ENCODE measurements at places on chromosomes 6 and 20.

DNA sequence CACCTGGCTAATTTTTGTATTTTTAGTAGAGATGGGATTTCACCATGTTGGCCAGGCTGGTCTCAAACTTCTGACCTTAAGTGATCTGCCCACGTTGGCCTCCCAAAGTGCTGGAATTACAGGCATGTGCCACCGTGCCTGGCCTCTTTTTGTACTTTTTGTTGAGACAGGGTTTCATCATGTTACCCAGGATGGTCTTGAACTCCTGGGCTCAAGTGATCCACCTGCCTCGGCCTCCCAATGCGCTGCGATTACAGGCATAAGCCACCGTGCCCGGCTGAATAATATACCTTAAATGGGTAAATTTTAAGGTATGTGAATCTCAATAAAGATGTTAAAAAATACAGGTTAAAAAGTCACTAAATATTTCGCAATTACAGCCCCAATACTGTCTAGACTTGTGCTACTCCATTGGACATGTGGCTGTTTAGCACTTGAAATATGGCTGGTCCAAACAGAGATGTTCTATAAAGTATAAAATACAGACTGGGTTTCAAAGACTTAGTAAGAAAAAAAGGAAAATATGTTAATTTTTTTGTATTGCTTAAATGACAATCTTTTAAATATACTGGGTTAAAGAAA is 42.1 kb downstream of the PPP1R3G start:
- DNase-seq: no peak

DNA sequence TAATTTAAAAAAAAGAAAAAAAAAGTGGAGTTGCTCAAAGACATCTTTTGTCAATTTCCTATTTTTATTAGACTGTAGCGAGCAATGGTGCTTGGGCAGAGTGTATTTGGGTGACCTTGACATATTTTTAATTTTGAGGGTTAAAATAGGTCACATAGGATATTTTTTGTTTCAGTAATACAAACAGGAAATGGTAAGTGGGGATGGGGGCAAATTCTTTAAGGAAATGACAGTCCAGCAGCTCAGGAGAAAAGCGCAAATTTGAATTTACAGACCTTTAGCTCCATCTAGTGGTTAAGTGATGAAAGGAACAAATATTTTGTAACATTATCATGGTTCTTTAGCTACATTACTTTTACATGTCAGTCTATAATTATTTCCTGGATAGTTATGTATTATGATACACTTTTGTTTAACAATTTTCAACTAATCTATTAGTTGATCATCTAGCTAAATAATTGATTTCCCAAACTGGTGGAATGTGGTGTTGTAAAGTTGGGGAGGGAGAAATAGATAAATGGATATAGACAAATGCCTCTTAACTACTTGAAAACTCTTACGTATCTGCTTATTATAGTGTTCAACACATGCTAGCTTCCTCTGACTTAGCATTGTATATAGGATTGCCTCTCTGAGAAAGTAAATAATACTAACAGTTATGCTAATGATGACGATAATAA is 10.0 kb downstream of the CITED2 start:
- DNase-seq: no peak

GRCh38 chr6:6659600-6660327 is 71.2 kb downstream of the LY86 start:
- DNase-seq: no peak

- no peak for DNase-seq
Observed at GRCh38 chr20:1378735-1379125, 14.1 kb downstream of the FKBP1A start.

DNA sequence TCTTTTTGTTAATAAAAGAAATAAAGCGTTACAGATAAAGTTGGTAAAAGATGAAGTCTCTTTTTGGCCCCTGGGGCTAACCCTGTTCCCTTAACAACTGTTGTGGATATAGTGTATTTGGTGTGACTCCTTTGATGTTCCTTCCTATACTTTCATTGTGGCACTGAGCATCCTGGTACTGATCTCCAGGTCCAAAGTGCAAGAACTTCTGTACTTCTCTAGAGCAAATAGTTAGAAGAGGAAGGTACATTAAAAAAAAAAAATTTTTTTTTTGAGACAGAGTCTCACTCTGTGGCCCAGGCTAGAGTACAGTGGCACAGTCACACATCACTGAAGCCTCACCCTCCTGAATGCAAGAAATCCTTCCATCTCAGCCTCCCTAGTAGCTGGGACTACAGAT is 6.2 kb downstream of the POFUT1 start:
- DNase-seq: no peak

DNA sequence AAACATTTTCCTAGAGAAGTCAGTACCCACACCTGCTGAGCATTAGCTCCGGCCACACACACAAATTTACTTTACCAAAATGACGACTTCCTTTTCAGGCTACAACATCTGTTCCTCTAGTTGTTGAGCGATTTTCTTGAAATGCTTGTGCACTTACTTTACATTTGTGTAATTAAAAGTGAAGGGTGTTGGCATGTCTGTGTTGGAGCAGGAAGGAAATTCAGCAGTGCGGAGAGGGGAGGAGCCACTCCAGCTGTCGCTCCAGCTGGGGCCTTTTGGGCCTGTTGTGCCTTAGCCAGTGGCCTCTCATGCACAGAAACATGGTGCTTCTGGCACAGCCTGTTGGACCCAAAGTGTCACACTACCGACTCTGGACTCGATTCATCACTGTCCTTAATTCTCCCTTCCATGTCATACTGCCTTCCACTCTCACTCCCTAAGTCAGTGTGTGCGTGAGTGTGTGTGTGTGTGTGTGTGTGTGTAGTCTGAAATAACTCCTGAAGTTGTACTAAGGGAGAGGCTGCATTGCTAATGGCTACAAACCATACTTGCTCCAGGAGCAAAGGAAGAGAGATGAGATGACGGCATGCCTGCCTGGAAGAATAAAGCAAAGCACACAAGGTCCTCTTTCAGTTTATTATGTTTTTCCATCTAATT is 191.8 kb upstream of the ARG1 start:
- DNase-seq: no peak

DNA sequence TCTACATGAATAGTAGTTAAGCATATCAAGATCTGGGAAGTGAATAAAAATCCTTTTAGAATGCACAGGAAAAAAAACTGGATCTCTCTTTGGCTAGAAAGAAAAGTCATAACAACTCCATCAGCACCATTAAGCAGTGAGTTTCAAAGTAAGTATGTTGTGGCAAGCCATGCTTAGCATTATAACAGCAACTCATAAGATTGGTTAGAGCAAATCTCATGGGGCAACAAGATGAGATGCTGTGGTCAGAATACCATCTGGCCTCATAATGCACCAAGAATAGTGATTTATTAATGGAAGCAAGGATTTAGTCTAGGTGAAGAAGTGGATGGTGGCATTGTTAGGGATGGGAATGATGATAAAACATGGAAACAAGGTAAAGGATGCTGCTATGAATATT is 159.4 kb downstream of the PHF3 start:
- DNase-seq: no peak

DNA sequence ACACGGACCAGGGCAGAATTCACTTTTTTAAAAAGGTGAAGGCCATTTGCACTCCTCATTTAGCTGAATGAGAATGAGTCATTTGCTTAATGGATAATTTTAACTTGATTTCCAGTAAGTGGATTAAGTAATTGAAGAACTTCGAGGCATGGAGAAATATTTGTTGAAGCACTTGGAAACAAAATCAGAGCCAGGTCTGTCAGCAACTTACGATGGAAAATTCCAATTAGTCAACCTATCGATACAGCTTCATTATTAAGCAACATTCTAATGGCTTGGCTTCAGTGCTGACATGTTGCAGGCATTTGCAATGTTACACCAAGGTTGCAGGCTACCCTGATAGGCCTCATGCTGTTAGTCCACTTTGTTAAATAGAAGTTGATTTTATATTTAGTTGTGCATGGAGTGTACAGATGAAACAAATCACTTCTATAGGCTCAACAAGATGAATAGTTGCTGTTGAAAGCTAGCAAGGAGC is 423.5 kb upstream of the SLC35B3 start:
- no peak for DNase-seq

- no peak for DNase-seq
Observed at GRCh38 chr6:130076512-130076911, 58.1 kb downstream of the L3MBTL3 start.

DNA sequence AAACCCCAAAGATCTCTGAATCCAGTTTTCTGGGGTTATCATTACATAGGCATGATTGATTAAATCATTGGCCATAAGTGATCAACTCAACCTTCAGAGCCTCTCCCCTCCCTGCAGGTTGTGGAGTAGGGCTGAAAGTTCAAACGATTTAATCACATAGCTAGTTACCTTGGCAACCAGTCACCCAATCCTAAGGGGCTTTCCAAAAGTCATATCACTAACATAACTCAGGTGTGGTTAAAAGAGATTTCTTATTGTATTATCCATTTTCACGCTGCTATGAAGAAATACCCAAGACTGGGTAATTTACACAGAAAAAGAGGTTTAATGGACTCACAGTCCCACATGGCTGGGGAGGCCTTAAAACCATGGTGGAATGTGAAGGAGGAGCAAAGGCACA is 935.1 kb upstream of the SLC35B3 start:
- no peak for DNase-seq

DNA sequence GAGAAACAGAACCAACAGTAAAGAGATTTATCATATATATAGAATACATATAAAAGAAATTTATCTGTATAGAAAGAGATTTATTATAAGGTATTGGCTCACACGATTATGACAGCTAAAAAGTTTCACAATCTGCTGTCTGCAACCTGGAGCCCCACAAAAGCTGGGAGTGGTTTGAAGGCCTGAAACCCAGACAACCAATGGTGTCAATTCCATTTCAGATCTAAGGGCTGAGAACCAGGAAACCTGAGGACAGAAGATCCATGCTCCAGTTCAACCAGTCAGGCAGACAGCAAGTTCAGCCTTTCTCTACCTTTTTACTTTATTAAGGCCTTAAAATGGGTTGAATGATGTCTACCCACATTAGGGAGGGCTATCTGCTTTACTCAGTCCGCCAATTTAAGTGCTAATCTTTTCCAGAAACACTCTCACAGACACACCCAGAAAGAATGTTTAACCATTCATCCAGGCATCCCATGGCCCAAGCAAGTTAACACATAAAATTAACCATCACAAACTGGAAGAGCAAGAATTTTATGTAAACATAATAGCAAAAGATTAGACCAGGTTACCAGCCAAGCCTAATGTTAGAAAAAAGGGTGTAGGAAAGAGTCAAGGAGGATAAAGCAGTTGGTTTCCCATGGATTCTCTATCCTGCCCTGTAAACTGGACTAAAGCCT is 170.9 kb downstream of the FUT9 start:
- no peak for DNase-seq

- DNase-seq: no peak
Observed at GRCh38 chr20:37902504-37903313, at the start of gene VSTM2L. Gene VSTM2L (plus strand): TSS chr20:37903127. CDS start chr20:37903351, 224 bp downstream.

DNA sequence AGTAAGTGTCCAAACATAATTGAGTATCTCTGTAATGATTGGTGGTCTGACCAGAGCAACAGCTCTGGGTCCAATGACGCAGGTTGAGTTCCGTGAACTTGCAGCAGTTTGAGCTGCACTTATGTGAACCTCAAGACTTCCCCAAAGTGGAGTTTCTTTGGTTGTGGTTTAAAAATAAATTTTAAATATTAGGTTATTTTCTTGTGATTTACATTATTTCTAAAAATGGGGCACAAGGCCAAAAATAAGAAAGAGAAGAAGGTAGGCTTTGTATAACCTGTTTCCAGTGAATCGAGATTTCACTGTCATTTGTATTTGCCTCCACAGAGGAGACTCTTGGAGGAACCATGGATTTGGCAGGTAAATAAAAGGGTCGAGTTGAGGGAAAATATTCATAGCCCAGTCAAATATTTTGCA is 166.4 kb upstream of the ZNF217 start:
- DNase-seq: no peak

GRCh38 chr20:18430172-18430826 is 36.5 kb downstream of the DZANK1 start:
- DNase-seq: no peak

DNA sequence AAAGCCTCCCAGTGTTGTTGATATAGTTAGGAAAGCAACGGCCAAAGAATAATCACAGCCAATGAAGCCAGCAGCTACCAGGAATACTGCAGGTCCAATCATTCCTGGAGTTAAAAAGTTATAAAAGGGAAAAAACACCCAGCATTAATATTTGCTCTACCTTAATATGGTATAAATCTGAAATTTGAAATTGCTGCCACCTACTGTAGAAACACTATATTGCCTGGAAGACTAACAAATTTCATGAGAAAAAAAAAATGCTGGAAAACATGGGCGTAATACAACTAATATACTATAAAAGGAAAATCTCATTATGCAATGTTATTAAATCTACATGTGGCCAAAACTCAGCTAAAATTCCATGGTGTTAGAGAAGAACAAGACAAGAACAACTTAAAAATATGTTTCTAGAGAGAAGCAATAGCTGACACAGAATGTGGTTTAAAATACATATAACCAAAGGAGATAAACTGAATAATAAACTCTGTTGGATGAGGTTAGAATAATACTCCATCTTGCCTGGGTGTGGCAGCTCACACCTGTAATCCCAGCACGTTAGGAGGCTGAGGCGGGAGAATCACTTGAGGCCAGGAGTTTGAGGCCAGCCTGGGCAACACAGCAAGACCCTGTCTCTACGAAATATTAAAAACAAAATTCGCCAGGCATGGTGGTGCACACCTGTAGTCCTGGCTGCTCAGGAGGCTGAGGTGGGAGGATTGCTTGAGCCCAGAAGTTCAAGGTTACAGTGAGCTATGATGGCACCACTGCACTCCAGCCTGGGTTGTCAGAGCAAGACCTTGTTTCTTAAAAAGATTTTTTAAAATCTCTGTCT is 43.1 kb downstream of the SLC17A5 start:
- no peak for DNase-seq

GRCh38 chr6:141552031-141552430 is 580.7 kb upstream of the GJE1 start:
- no peak for DNase-seq

DNA sequence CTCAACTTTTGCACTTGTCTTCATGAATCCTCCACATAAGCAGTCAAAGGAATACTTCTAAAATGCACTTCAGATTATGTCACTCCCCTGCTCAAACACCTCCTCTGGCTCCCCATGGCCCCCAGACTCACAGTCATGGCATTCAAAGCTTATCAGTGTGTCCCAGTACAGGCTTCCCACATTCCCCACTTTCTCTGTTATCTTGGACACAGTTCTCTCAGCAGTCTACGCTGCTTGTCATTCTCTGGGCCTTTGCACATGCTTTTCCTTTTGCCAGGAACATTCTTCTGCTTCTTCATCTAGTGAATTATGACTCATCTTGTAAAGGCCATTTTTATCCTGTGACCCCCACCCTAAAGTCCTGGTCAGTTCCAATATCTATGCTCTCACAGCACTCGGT is 31.8 kb downstream of the SLC13A3 start:
- DNase-seq: no peak

DNA sequence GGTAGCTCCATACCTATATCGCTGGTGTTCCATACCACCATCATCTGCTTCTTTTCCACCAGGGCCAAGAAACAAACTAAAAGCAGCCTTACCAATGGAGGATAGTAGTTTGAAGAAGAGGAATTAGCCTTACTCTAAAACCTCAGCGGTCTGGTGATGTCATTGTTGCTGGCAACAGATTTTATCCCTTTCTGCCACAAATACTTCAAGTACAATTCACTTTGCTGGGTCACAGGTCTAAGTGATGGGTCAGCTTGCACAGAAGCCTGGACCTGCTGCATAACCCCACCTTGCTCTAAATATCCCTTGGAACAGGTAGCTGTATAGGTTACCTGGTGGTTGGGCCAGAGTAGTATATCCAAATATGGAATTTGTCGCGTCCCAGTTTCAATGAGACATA is 53.2 kb upstream of the THEMIS start:
- DNase-seq: no peak

Measured in stimulated activated CD8-positive, alpha-beta memory T cell treated with anti-CD3 and anti-CD28 coated beads, Interleukin-15, amount 100 ng/mL, for 48 hours (primary cell).